ENCODE measurements at places on chromosomes 6 and 20.

DNA sequence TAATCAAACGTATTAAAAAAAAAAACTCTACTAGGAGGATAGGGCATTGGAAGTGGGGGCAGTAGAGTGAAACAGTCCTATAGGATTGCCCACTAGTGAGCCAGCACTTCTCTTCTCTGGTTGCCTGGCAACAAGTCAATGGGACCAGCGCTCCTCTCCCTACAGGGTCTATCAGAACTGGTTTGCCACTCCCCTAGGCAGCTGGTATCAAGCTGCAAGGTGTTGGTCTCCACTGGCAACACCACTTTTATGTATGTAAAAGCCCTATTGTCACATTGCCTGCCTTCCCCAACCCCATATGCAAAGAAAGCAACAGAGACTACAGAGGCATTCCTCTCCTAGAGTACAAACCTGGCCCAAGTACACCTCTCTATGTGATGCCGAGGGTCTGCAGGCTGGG is 166.9 kb upstream of the MCHR2 start:
- DNase-seq: peak; percentile 34

DNA sequence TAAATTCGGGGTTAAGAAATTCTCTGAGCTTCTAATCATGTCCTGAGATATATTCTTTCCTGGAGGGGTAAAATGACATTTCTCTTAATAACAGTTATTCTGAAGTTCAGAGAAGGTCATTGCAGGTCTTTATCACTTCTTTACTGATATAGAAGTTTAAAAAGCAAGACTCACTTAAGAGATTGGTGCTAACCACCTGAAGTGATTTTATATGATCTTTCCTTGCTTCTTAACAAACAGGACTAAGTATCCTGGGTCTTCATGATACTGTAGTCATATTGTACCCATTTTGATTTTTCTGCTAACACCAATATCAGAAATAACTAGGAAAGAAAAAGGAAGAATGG is 39.3 kb upstream of the PRDM1 start:
- DNase-seq: no peak

GRCh38 chr20:63167026-63167917 is 48.7 kb downstream of the YTHDF1 start:
- no peak for DNase-seq

DNA sequence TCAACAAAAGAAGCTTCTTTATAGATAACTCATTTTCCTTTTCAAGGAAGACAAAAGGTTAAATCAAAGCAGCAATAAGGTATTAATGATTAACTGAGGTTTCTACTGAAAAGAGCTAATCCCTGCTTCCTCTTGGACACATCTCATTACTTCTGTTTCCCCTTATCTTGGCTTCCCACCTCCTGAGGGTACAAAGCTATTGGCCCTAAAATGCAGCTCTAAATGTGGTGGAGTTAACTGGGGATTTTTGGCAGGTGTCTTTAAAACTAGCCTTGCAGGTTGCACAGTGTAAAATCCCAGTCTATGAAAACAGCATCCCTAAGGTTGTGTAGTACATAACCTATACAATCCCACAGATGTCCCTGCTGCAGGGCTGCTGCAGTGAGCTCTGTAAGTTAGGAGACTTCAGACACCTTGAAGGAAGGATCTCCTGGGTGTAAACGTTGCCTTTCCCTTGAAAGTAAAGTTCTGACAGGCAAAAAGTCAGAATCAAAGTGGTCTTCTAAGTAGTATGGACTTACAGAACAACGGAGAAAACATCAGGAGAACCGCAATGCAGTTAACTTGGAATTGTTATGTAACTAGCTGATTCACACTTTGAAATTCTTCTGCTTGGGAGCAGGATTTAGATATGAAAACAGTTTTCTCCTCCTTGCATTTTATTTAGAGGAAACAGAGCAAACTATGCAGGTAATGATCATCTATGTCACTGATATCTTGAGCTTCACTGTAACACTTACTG is 71.7 kb upstream of the TRAF3IP2 start:
- no peak for DNase-seq

DNA sequence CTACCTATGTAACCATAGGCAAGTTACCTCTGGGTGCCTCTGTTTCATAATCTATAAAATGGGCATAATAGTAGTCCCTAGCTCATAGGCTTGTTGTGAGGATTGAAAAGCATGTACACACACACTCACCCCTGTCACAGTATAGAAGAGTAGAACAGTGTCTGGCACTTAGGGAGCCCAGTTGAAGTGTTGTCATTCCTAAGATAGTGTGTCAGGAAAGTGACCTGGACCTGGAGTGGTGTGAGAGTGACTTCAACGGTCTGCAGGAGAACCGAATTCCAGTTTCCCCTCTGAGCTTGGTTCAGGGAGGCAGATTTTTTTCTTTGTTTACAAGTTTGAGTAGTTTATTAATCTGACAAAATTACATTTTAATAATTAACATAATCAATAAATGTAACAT is 229.9 kb upstream of the MAP3K7 start:
- DNase-seq: no peak

DNA sequence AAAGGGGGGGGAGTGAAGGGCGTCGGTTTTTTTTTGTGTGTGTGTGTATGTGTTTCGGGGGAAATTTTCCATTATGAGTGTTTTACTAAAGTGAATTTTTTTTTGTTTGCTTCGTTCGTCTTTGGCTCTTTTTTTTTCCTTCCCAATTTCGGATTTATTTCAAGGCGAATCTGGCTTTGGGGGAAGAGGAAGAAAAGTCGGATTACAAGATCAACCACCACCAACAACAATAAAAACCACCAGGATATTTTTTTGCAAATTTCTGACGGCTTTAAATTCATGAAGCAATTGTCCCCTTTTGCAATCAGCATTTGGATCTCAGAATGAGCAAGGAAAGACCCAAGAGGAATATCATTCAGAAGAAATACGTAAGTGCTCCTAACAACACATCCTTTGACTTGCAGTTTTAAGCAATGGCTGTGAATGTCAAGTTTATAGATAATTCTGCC is 372 bp downstream of the JARID2 start:
- no peak for DNase-seq

- no peak for DNase-seq
Measured at GRCh38 chr6:138196122-138196738, 22.1 kb downstream of the PBOV1 start.

DNA sequence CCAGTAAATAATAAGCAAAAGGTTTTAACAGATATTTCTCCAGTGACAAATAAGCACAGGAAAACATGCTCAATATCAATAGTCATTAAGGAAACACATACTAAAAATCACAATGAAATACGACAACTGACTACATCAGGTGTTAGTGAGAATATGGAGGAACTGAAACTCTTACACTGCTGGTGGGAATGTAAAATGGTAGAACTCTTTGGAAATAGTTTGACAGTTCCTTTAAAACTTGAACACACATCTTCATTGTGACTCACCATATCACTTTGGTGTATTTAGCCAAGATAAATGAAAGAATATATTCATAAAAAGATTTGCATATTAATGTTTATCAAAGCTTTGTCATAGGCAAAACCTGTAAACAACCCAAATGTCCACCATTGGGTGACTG is 11.3 kb upstream of the MAP3K5 start:
- DNase-seq: no peak

DNA sequence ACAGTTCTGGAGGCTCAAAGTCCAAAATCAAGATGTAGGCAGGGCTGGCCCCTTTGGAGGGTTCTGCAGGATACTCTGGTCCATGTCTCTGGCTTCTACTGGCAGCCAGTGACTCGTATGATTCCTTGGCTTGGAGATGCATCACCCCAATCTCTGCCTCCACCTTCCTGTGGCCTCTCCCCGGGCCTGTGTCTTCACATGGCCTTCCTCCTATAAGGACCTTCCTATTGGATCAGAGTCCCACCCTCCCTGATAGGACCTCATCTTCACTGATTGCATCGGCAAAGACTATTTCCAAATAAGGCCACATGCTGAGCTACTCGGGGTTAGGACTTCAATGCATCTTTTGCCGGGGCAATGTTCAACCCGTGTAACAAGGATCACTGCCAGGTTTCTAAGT is 509.0 kb downstream of the CD83 start:
- DNase-seq: no peak

- DNase-seq: no peak
Measured at GRCh38 chr6:158086504-158087223, 81.4 kb downstream of the SERAC1 start.

- no peak for DNase-seq
Measured at GRCh38 chr6:148457843-148458159, 115.2 kb downstream of the SASH1 start.

DNA sequence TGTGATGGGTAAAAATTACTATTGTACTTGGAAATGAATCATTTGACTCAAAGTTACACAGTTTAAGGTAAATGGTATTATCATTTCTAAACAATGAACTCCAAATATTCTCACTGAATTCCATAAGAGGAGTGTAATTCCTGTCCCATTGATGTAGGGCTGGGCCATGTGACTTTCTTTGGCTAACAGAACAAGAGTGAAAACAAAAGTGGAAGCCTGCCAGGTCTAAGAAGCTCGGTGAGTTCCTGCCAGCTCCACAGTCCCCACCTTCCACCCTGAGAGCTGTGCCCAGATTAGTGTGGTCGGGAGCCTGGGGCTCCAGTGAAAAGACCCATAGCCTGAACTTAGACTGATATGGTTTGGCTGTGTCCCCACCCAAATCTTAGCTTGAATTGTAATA is 24.6 kb downstream of the TBXT start:
- DNase-seq: no peak

DNA sequence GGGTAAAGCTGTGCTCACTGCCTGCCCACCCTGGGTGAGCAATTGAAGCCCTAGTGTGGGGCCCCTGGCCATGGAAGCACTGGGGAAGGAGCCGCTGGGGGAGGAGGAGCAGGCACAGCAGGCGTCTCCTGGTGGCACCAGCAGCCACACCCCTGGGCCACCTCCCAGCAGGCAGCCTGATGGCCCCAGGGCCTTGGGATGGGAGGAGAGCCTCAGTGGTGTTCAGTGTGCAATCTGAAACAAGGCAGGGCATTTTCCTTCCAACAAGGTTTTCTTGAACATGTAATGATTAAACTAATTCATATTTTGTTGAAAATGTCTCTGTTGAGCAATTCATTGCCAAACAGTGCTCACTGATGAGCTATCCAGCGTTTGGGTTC is 151.0 kb downstream of the ZDHHC14 start:
- DNase-seq: no peak

GRCh38 chr6:169165561-169166300 is 87.9 kb downstream of the THBS2 start:
- DNase-seq: no peak

DNA sequence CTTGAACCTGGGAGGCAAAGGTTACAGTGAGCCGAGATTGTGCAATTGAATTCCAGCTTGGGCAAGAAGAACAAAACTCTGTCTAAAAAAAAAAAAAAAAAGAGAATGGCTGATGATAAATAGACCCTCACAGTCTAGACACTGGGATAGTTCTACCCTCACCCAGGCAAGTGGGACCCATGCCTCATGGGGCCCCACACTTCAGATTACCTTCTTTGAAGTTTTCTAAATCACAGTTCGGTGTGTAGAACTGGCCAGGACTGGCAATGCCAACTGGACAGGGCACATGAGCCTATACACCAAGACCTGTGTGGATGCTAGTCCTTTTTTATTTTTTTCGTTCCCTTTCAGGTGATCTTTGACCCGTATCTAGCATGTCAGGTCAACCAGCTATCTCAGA is 24.3 kb upstream of the VIP start:
- DNase-seq: no peak

DNA sequence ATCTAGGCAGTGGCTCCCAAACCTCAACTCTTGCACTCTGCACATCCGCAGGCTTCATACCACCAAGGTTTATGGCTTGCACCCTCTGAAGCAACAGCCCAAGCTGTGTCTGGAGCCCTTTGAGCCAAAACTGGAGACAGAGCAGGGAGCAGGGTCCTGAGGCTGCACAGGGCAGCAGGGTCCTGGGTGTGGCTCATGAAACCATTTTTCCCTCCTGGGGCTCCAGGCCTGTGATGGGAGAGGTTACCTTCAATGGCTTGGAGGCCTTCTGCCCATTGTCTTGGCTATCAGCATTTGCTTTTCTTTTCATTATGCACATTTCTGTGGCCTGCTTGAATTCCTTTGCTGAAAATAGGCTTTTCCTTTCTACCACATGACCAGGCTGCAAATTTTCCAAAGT is 6.3 kb upstream of the FAM184A start:
- no peak for DNase-seq

GRCh38 chr6:66605971-66606370 is 898.9 kb upstream of the EYS start:
- DNase-seq: no peak

GRCh38 chr6:5622276-5623005 is 361.1 kb downstream of the FARS2 start:
- DNase-seq: no peak

- no peak for DNase-seq
Measured at GRCh38 chr20:62726716-62727583, 18.3 kb downstream of the NTSR1 start.

DNA sequence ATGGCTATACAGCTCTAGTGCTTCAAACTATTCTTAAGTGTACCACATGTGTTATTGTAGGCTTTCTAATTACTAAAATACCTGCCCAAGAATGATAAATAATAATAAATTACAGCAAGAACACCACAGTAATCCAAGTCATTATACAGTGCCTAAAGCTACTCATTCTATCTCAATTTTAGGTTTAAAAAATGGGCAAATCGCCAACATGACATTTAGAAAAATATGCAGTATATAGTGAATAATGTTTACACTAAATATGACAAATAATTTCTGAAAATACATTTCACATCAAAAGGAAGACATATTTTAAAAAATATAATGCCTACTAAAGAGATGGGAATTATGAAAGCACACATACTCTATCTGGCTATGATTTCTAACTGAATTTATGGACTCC is 91.8 kb downstream of the MAN1A1 start:
- DNase-seq: no peak

All from WTC11 (cell line).